Stimulated activated CD4-positive, alpha-beta T cell treated with anti-CD3 and anti-CD28 coated beads, Interleukin-1b, Interleukin-23, amount 100 ng/mL, for 1 hour (primary cell): ENCODE measurements at places on chromosomes 1 and 21.

DNA sequence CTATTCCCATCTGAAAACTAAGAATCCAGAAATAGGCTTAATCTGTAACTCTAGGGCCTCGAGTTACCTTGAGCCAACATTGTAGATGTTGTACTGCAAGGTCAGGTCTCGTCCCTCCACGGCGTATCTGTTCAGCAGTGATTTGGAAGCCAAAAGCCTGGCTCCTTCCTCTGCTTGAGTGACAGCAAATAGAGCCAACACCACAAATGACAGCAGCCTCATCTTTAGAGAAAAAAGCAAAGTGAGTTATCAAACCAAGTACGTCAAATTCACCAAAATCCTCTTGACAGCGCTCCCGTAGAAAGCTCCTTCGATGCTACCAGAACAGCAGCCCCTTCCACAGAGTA, 832 bp downstream of the SSR2 start:
- no peak for DNase-seq

DNA sequence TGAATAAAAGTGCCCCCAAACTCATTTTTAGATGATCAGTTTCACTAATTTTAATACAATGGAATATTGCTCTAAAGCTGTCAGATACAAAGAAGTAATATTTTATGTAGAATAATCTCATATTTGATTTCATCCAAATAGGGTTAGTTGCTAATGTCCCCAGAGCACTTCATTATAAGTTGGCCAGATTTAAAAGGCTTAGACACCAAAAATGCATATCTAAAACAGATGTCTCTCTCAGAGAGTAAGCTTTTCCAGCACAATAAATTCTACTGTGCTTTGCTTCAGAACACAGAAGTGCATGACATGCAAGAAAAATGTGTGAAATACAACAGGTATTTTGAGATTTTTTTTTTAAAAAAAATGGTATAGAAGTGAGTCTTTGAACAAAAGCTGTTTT, 194.2 kb downstream of the LRRIQ3 start:
- no peak for DNase-seq

DNA sequence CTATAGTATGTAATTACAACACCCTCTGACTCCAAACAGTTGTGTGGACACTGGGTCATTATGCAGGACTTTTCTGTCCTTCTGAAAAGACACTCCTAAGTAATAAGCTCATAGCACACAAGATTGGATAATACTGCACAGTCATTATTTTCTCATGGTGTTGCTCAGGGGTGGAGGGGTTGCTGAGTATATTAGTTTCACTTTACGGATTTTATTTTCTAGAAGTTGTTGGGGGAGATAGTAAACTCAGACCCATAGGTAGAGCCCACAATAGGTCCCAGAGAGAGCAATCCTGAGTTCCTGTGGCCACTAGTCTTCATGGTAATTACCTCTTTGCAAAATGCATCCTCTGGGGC, 53.4 kb downstream of the DUSP10 start:
- no peak for DNase-seq

DNA sequence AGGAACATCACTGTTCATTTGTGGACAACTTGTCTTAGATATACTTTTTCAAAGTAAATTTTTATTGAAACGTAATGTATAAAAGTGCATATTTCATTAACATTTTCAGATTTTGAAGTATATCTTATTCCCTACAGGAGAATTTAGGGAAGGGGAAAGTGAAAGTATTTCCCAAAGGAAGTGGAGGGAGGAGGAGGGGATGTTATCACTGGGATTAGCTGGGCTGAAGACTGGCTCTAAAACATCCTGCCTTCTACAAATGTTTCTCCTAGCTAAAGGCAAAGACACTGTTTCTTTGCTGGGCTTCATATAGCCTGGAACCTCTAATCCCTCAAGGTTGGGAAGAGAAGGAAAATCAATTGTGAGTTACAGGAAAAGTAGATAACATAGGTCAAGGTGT, 7.1 kb upstream of the ZNF697 start:
- DNase-seq, result no peak

DNA sequence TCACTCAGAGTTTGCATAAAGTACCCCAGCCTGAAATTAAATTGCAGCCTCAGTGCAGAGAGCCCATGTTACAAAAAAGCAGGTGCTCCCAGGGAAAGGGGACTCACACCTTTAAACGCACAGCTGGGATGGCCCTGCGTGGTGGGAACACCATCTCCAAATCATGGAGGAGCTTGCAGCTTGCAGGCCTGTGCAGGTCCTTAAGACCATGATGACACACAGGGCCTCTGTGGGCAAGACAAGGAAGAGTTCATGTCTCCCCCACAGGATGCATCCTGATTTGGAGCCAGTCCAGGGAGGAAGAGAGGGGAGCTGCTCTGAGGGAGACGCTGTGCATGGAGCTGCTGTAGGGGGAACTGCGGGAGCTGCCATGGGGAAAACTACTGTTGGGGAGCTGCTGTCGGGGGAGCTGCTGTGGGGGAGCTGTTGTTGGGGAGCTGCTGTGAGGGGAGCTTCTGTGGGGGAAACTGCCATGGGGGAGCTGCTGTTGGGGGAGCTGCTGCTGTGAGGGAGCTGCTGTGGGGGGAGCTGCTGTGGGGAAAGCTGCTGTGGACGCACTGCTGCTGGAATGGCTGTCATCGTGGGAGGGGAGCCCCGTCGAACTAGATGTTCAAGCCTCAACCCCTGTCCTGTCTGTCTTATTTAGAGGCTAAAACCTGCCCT, 113.9 kb downstream of the MATN1 start:
- DNase-seq, result no peak

DNA sequence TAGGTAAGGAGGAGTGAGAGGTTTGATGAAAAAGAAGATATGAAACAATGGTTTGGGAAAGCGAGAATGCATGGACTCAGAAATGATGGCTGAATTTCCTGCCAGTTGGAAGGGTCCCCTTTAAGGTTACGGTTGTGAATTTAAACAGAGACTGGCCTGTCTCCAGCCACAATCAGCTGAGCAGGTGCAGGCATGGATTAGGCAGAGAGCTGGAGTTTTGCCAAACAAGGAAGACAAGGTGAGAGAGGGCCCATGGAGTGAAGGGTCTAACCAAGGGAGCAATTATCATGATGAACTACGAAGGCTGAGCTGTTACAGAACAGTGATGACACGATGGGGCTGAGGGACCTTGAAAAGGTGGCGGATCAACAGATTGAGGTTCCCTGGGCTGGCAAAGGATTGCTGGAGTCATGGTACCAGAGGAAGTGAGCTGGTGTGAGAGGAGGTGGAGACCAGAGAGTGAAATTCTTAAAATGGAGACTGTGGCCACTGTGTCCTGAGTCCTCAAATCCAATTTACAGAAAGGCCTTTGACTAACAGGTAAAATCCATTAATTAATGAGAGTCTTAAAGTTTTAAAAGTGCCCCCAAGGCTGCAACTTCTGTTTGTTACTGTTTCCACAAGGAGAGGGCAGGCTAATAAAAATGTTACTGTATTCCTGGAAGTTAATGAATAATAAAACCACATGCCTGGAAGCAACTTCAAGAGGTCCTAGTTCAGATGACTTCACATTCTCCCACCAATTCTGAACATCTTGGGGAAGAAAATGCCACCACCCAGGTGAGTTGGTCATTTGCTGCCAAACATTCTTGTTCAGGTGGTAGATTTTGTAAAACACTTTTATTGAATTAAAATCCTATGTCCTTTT, 41.5 kb downstream of the LHX9 start:
- DNase-seq, result no peak

DNA sequence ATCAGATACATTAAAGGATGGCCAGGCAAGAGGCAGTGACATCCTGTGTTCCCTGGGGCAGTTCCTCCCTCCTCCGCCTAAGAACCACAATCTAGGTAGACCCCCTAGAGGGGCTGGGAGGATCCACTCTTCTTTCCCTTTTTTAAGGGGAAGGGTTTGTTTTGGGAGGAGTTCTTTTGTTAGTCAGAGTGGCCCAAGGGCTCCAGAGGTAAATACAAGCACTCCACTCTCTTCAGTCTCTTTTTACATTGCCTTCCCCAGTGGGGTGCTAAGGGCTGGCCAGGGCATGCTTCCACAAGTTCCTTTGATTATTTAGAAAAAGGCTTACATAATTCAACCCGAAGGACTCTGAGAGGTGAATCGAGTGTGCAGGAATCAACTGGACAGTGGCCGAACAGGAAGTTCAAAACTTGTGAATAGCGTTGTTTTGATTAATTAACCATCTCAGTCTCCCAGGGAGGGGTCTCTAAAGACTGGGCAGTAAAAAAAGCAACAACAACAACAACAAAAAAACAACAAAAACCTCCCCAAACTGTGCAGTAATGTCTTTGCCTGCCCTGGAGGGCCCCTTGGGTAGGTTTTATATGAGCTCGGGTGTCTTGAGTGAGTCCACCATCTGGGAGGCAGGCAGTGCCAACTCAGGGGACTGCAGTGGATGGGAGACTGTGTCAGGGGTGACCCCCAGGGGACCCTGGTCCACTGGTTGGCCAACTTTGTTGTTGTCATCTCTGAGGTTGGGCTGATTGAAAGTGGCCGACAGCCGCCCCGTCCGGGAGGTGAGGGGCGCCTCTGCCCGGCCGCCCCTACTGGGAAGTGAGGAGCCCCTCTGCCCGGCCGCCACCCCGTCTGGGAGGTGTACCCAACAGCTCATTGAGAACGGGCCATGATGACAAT, 33.2 kb upstream of the ENO1 start:
- no peak for DNase-seq
